ENCODE measurements at places on chromosomes 7 and 10. TPM values are rescaled to one million over a fixed set of nuclear protein-coding genes. Genes with fewer than 3 reads are reported as not detected.

- H3K4me3 ChIP-seq: no peak overlapping the region
- H3K27me3 ChIP-seq: peaks cover 37% of the 10 kb centered on the region
- no peak for DNase-seq
- H3K36me3 ChIP-seq: no peaks in the 10 kb centered on the region
Measured at GRCh38 chr7:27254625-27255024, 12.0 kb downstream of the EVX1 start.

GRCh38 chr10:102869258-102870198 is at the start of gene AS3MT:
Gene AS3MT (plus strand): TSS chr10:102869470. CDS start chr10:102869593, 123 bp downstream.
- H3K4me3 ChIP-seq: peak within 1 kb of the TSS; percentile 46
- no peaks in the 10 kb centered on the region for H3K4me1 ChIP-seq
- peak within 1 kb of the TSS; percentile 72 for H3K27ac ChIP-seq
- H3K27me3 ChIP-seq: no peaks in the 10 kb centered on the region

DNA sequence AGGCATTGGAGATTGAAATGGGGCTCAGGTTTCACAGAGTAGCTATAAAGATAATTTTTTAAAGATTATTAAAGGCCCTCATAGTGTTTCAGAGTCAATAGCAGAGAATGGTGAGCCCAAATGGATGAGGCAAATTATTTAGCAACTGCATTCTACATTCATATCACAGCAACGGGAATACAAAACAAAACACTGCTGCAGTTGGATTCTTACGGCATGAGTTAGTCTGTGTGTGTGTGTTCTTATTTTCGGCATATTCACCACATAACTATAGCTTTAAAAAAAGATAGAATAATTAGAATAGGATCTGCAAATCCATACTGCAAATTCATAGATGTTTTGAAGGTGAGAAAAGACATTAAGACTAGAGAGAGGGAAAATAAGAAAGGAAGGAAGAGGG is 66.0 kb downstream of the SUGCT start:
- no peaks in the 10 kb centered on the region for H3K27me3 ChIP-seq
- no peak overlapping the region for H3K4me3 ChIP-seq
- DNase-seq: no peak
- H3K27ac ChIP-seq: no peak overlapping the region
- H3K4me1 ChIP-seq: no peaks in the 10 kb centered on the region
- no peaks in the 10 kb centered on the region for H3K36me3 ChIP-seq

GRCh38 chr7:106501605-106502580 is 159.1 kb downstream of the CCDC71L start:
- H3K4me1 ChIP-seq: no peaks in the 10 kb centered on the region
- H3K4me3 ChIP-seq: no peak overlapping the region
- no peak overlapping the region for H3K27ac ChIP-seq
- H3K36me3 ChIP-seq: no peaks in the 10 kb centered on the region

DNA sequence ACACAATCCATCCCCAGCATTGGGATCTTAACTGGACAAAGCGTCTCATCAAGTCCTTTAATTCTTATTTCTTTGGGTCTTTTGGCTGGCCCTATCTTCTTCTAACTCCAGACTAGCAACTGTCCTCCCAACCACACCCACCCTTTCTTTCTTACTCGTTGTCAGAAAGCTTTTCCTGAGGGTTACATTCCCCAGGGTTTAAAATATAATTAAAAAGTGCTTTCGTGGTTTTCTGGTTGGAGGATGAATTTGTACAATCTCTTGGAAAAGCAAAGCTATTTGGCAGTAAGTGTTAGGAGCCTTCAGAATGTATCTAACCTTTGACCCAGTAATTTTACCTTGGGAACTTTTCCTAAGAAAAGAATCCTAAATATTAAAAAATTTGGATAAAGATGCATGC is 10.4 kb upstream of the ITGB8 start:
- no peak overlapping the region for H3K27ac ChIP-seq
- no peak for DNase-seq
- H3K4me3 ChIP-seq: no peak overlapping the region

DNA sequence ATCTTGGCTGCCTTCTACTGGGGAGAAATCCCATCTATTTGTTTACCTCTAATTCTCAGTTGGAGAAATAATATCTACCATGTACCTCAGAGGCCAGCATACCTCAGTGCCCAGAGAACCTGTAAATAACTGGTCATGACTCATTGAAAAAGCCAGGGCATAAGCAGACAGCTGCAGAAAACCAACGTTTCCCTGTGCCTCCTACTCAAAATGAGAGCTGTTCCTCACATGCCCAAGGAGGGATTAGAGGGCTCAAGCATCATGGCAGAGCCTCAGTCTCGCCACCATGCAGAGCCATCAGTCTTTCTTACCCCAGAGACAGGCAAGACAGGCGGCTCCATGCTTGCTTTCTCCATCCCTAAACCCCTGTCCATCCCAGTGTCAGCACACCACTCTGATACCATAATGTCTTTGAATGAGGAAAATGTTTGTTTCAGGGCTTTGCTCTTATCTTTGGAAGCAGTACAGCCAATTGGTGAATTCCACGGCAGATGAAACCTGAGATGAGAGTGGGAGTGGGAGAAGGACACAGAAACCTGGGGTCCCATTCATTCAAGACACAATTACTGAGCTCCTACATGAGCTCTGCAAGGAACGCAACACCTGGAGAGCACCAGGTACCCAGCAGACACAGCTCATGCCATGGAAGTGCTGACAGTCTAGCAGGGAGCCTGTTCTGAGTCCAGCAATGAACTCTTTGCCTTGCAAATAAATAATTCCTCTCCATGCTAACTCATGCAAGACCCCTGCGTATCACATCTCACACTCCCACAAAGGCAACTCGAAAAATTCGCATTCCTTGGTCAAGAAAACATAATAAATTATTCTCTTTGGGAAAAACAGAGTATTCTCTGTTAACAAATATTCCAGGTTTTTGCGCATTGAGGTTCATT is 21.1 kb downstream of the PON1 start:
- no peak overlapping the region for H3K27ac ChIP-seq
- H3K4me1 ChIP-seq: no peaks in the 10 kb centered on the region
- no peaks in the 10 kb centered on the region for H3K36me3 ChIP-seq
- no peak for DNase-seq

DNA sequence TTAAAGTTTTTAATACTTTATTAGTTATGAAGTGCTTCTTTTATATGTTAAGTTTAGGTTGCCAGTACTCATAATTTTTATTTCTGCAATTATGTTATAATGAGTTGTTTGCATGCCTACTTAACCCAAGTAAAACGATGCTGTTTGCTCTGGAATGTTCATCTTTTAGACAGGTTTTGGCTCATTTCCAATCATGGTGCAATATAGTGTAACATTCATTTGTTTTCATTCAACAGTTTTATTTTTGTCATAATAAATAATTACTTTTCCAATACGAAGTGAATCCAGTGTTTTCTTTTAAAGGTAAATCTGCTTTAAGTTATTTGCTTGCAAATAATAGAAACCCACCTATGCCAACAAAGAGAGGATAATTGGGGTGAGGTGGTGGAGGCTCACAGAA is 22.1 kb downstream of the ARL5B start:
- peaks cover under 1% of the 10 kb centered on the region for H3K36me3 ChIP-seq
- H3K27ac ChIP-seq: no peak overlapping the region
- H3K4me3 ChIP-seq: no peak overlapping the region
- no peaks in the 10 kb centered on the region for H3K27me3 ChIP-seq

DNA sequence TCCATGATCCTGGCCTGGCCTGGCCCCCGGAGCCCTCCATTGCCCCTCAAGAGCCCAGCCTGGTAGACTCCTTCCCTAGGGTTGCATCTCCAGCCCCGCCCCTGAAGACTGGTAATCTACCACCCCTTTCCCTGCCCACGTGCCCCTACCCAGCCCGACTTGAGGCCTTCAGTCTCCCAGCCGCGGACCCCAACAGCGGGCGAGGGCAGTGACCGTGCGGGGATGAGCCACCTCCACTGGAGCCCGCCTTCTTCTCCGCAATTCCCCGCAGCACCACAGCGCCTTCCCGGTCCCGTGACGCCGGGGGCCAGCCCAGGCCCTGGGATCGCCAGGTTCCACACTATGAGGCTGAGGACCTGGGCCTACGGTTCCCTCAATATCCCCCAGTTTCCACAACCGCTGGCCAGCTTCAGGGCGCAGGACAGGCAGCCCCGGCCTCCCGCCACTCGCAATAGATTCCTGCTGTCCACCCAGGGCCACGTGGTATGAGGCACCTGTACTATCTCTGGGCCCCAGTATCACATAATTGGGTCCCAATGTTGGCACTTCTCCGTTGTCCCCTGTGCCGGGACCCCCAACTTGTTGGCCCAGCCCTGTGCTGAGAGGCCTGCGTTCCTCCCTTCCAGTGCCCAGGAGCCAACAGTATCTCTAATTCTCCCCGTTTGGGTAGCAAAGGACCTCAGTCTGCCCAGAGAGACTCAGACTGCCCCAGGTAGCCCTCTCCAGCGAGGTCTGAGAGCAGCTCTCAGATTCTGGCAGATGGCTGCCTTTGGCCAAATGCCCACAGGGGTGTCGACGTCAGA is 1.1 kb upstream of the GPRIN2 start:
- peak; percentile 20 for DNase-seq
- no peak overlapping the region for H3K4me3 ChIP-seq
- H3K27ac ChIP-seq: no peak overlapping the region
- no peaks in the 10 kb centered on the region for H3K4me1 ChIP-seq
- H3K27me3 ChIP-seq: no peaks in the 10 kb centered on the region
- H3K36me3 ChIP-seq: no peaks in the 10 kb centered on the region

GRCh38 chr7:22972207-22972606 is 41.7 kb downstream of the HYCC1 start:
- no peak for DNase-seq
- H3K36me3 ChIP-seq: no peaks in the 10 kb centered on the region
- no peaks in the 10 kb centered on the region for H3K4me1 ChIP-seq
- no peak overlapping the region for H3K4me3 ChIP-seq
- no peaks in the 10 kb centered on the region for H3K27me3 ChIP-seq
- H3K27ac ChIP-seq: no peak overlapping the region

DNA sequence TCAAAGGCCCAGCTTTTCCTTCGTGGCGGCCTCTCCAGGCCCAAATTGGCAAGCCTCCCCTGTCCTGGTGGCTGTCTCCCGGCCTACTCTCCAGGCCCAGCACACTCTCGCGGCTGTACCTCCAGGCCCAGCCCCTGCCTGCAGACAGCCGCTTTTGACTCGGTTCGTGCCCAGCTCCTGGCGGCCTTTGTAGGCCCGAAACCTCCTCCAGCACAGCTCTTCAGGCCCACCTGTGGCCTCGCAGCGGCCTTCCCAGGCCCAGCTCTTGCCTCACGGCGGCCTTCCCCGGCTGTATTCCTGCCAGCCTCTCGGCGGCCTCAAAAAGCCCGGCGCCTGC is 18.2 kb upstream of the TMEM248 start:
- no peak overlapping the region for H3K4me3 ChIP-seq
- no peak overlapping the region for H3K27ac ChIP-seq
- H3K4me1 ChIP-seq: no peaks in the 10 kb centered on the region
- DNase-seq: no peak
- H3K27me3 ChIP-seq: no peaks in the 10 kb centered on the region

DNA sequence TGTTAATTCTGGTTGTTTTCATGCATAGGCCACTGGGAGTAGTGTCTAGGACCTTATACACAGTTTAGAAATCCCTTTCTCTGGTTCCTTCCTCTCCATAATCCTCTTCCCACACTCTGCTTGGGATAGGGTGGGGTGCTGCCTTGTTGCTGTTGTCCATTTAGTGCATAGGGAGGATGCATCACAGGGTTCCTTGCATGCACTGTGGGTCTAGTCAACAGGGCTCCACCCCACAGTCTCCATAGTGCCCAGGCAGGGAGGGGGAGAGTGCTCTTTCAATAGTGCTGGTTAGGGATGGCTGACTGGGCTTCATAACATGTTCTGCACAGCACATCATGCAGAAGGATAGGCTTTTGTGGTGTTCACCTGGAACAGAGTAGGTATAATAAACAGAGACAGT is 81.1 kb downstream of the ARHGAP12 start:
- H3K4me3 ChIP-seq: no peak overlapping the region
- H3K27ac ChIP-seq: no peak overlapping the region
- H3K27me3 ChIP-seq: no peaks in the 10 kb centered on the region
- DNase-seq: no peak
- H3K4me1 ChIP-seq: no peaks in the 10 kb centered on the region

DNA sequence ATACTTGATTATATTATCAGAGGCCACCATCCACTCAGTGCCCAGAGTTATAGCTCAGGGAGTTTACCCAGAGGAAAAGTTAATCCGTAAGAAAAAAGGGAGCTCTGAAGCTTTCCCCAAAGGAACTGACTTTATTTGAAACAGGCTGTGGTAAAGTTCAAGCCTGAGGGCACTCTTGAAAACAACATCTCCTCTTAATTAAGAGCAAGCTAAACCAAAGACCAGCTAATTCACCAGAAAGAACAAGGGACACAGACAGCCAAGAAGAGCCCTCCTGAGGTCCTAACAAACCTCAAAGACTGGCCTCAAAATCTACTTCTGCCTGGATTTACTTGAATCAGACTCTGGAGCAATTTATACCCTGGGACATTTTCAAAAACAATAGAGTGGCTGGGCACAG is 159.6 kb upstream of the CHST15 start:
- no peak overlapping the region for H3K27ac ChIP-seq
- H3K36me3 ChIP-seq: no peaks in the 10 kb centered on the region
- no peaks in the 10 kb centered on the region for H3K4me1 ChIP-seq
- DNase-seq: no peak
- no peaks in the 10 kb centered on the region for H3K27me3 ChIP-seq

GRCh38 chr7:33421429-33421828 is 292.1 kb downstream of the BBS9 start:
- no peaks in the 10 kb centered on the region for H3K36me3 ChIP-seq
- no peak for DNase-seq
- H3K27ac ChIP-seq: no peak overlapping the region
- H3K27me3 ChIP-seq: no peaks in the 10 kb centered on the region

DNA sequence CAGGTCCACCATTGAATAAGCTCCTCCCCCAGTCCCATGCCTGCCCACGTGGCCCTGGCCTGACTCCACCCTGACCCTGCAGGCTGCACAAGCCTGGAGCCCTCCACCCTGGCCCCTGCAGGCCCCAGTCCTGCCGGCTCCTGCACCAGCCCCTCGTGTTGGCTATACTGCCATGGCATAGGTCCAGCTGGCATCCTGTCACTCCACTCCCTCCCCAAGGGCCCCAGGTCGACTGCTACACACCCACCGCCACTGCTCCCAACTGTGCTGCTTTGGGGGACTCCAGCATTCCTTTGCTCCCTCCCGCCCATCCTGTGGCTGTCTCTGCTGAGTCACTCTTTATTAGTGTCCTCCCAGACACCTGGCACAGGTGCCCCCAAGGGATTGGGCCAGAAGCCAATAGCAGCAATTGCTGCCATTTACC is 32.4 kb upstream of the HSPA12A start:
- H3K4me1 ChIP-seq: no peaks in the 10 kb centered on the region
- DNase-seq: peak; percentile 70
- no peaks in the 10 kb centered on the region for H3K27me3 ChIP-seq
- no peaks in the 10 kb centered on the region for H3K36me3 ChIP-seq

Gene ABCB1
- total RNA-seq: 14.9 TPM

Gene SYT15B
- total RNA-seq: 2.0 TPM

Gene KLF14
- 0.80 TPM for total RNA-seq

Gene ZNF488
- not detected for total RNA-seq

Gene CDH23
- total RNA-seq: 8.5 TPM

Measured in breast epithelium (tissue), 4 donors.